ENCODE measurements at places on chromosomes 12 and 14.

DNA sequence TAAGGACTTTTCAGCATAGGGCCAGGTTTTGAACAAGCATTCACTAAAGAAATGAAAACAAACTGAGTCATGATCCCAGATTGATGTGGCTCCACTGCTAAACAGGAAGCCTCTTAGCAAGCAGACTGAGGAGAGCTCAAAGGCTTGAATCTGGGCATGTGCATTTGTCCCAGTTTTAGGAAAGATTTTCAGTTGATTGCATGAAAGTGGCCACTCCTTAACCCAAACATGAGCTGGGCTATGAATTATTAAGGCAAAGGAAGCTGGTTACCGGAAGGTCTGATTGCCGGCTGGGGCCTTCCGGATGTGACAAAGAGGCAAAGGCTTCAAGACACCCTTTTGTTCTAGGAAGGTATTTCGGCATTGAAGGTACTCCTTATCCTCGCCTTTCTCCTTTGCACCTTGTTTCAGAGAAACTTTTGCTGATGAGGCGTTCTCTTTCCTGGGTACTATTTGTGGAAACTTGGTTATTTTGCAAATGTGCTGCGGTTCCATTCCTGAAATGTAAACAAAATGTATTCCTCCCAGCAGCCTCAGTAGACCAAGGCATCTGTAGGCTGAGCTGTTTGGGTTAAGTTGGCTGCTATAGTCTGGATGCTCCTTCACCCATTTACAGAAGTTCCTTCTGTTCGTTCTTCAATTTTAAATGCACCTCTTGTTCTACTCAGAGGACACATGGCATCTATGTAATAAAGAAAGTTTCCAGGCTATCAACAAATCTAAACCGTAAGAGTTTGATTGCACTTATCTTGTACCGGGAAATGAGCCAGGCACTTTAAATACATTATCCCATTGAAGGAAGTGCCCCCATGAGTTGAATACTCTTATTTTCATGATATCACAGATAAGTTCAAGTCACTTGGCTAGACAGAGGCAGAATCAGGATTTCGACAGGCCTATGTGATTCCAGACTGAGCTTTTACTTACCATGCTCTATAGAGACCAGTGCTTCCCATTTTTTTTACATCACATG is 115.6 kb upstream of the METAP2 start:
- no peaks in the 10 kb centered on the region for H3K4me1 ChIP-seq
- H3K27me3 ChIP-seq, result peaks cover 10% of the 10 kb centered on the region
- no peak overlapping the region for H3K4me3 ChIP-seq
- no peak overlapping the region for H3K27ac ChIP-seq
- no peak for DNase-seq

DNA sequence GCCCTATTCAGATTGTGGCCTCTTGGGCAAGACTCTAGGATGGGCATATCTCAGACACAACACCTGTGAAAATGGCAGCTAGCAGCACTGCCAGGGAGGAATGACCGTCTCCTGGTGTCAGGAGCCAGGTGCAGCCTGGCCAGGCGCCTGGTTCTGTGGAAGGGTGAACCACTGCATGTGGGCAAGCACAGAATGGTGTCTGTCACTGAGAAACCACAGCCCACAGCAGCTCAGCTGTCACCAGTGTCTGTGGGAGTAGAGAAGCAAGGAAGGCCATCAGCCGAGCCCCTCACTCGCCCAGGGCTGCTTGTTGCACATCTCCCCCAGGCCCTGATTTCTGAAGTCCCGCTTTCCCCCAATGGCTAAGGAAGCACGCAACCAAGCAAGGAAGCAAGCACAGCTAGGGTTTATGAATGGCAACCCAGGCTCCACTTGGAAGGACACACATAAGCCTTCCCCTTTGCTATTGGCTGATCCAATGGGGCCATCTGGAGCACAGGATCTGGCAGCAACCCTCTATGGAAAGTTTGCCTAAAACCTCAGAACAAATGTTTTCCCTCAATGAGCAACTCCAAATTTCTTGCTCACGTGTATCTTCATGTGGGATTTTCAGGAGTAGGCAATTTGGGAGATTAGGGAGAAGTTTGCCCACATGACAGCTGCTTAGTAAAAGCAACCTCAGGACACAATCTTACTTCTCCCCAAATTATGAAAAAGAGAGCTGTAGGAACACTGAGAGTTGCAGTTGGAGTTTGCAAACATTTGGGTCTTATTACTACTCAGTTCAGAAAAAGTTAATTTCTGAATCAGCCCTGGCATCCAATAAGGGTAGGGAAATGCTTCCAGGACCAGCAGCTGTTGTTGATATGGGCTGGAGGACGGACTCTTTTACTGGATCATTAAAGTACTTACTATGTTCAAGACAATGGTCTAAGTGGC is 44.7 kb downstream of the GPHB5 start:
- no peak overlapping the region for H3K4me3 ChIP-seq
- H3K4me1 ChIP-seq, result no peaks in the 10 kb centered on the region
- no peak for DNase-seq

- no peaks in the 10 kb centered on the region for H3K4me1 ChIP-seq
- H3K27ac ChIP-seq, result no peak overlapping the region
- no peaks in the 10 kb centered on the region for H3K27me3 ChIP-seq
- no peak overlapping the region for H3K4me3 ChIP-seq
These were observed 388.9 kb downstream of the SOX5 start for GRCh38 chr12:23560611-23561010.

GRCh38 chr14:69543341-69544115 is 31.1 kb downstream of the CCDC177 start:
- DNase-seq, result no peak
- peaks cover 43% of the 10 kb centered on the region for H3K27me3 ChIP-seq
- no peaks in the 10 kb centered on the region for H3K36me3 ChIP-seq

- H3K27me3 ChIP-seq, result no peaks in the 10 kb centered on the region
- peaks cover 4% of the 10 kb centered on the region for H3K36me3 ChIP-seq
- H3K4me1 ChIP-seq, result no peaks in the 10 kb centered on the region
- DNase-seq, result no peak
These were observed 136.0 kb downstream of the GLT1D1 start for GRCh38 chr12:128989287-128989686.

GRCh38 chr12:116402163-116402939 is 124.9 kb upstream of the MED13L start:
- H3K4me3 ChIP-seq, result no peak overlapping the region
- DNase-seq, result no peak
- H3K27me3 ChIP-seq, result no peaks in the 10 kb centered on the region
- H3K36me3 ChIP-seq, result no peaks in the 10 kb centered on the region

- H3K36me3 ChIP-seq, result no peaks in the 10 kb centered on the region
- no peaks in the 10 kb centered on the region for H3K27me3 ChIP-seq
- peaks cover 3% of the 10 kb centered on the region for H3K4me1 ChIP-seq
- no peak overlapping the region for H3K4me3 ChIP-seq
These were observed 45.5 kb upstream of the FUT8 start for GRCh38 chr14:65366802-65367565.

GRCh38 chr12:95117178-95117599 is 43.8 kb upstream of the NR2C1 start:
- DNase-seq, result peak; percentile 20
- peak overlapping the region; percentile 87 for H3K27ac ChIP-seq
- no peaks in the 10 kb centered on the region for H3K27me3 ChIP-seq
- H3K36me3 ChIP-seq, result no peaks in the 10 kb centered on the region

GRCh38 chr14:79043194-79043889 is 873.2 kb downstream of the NRXN3 start:
- no peaks in the 10 kb centered on the region for H3K27me3 ChIP-seq
- H3K4me3 ChIP-seq, result no peak overlapping the region
- H3K4me1 ChIP-seq, result no peaks in the 10 kb centered on the region
- no peak overlapping the region for H3K27ac ChIP-seq
- H3K36me3 ChIP-seq, result no peaks in the 10 kb centered on the region

- peaks cover 6% of the 10 kb centered on the region for H3K36me3 ChIP-seq
- H3K4me3 ChIP-seq, result no peak overlapping the region
- peaks cover 3% of the 10 kb centered on the region for H3K4me1 ChIP-seq
- no peak overlapping the region for H3K27ac ChIP-seq
- no peak for DNase-seq
- peaks cover 69% of the 10 kb centered on the region for H3K27me3 ChIP-seq
These were observed 6.4 kb downstream of the SLC6A13 start for GRCh38 chr12:256225-256624.

GRCh38 chr12:11855983-11856374 is 206.5 kb downstream of the ETV6 start:
- peaks cover 13% of the 10 kb centered on the region for H3K4me1 ChIP-seq
- no peak overlapping the region for H3K4me3 ChIP-seq
- peaks cover 10% of the 10 kb centered on the region for H3K36me3 ChIP-seq
- H3K27me3 ChIP-seq, result no peaks in the 10 kb centered on the region
- peak overlapping the region; percentile 10 for H3K27ac ChIP-seq

DNA sequence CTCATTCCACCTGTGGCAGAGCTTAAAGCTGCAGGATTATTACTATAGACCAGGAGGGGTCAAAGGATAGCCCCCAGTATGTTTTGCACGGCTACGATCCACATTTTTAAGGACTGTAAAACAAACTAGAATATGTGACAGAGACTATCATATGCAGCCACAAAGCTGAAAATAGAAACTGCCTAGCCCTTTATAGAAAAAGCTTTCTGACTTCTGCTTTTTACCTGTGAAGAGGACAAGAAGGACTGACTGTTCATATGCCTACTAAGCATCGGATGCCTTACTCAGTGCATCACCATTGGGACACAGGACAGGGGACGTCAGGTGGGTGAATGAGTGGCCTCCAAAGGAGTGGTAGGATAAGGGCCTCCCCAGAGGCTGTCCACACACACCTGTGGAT is 29.8 kb downstream of the SPTB start:
- H3K27ac ChIP-seq, result no peak overlapping the region
- no peak overlapping the region for H3K4me3 ChIP-seq
- H3K27me3 ChIP-seq, result peaks cover 73% of the 10 kb centered on the region
- DNase-seq, result no peak

GRCh38 chr14:32354716-32355115 is 25.6 kb downstream of the AKAP6 start:
- H3K27ac ChIP-seq, result no peak overlapping the region
- H3K4me1 ChIP-seq, result no peaks in the 10 kb centered on the region
- H3K4me3 ChIP-seq, result no peak overlapping the region
- H3K27me3 ChIP-seq, result peaks cover 15% of the 10 kb centered on the region

GRCh38 chr12:109449845-109450532 is 27.1 kb downstream of the KCTD10 start:
- H3K27ac ChIP-seq, result peak overlapping the region; percentile 56
- no peak overlapping the region for H3K4me3 ChIP-seq
- H3K27me3 ChIP-seq, result no peaks in the 10 kb centered on the region
- H3K36me3 ChIP-seq, result peaks cover 12% of the 10 kb centered on the region
- no peak for DNase-seq

GRCh38 chr12:112122823-112123690 is 2.3 kb upstream of the TRAFD1 start:
- DNase-seq, result no peak
- H3K27me3 ChIP-seq, result peaks cover 5% of the 10 kb centered on the region
- peaks cover 4% of the 10 kb centered on the region for H3K36me3 ChIP-seq
- peaks cover 13% of the 10 kb centered on the region for H3K4me1 ChIP-seq

GRCh38 chr14:101174522-101174838 is 271.0 kb upstream of the RTL1 start:
- no peaks in the 10 kb centered on the region for H3K4me1 ChIP-seq
- peaks cover 25% of the 10 kb centered on the region for H3K27me3 ChIP-seq
- H3K4me3 ChIP-seq, result no peak overlapping the region
- H3K27ac ChIP-seq, result no peak overlapping the region

- peaks cover 43% of the 10 kb centered on the region for H3K4me1 ChIP-seq
- H3K27me3 ChIP-seq, result no peaks in the 10 kb centered on the region
- no peak overlapping the region for H3K4me3 ChIP-seq
- no peak for DNase-seq
These were observed 108.8 kb downstream of the DAAM1 start for GRCh38 chr14:59297071-59297776.

GRCh38 chr12:29782871-29783772 is 620 bp downstream of the TMTC1 start:
- no peaks in the 10 kb centered on the region for H3K4me1 ChIP-seq
- DNase-seq, result no peak
- no peak overlapping the region for H3K4me3 ChIP-seq
- no peaks in the 10 kb centered on the region for H3K36me3 ChIP-seq
- no peak overlapping the region for H3K27ac ChIP-seq
- peaks cover 34% of the 10 kb centered on the region for H3K27me3 ChIP-seq

- no peak for DNase-seq
- no peaks in the 10 kb centered on the region for H3K27me3 ChIP-seq
- H3K27ac ChIP-seq, result no peak overlapping the region
- H3K4me3 ChIP-seq, result no peak overlapping the region
- H3K36me3 ChIP-seq, result no peaks in the 10 kb centered on the region
- no peaks in the 10 kb centered on the region for H3K4me1 ChIP-seq
These were observed 102.7 kb downstream of the ANO4 start for GRCh38 chr12:100897240-100897639.

- no peak overlapping the region for H3K4me3 ChIP-seq
- peak overlapping the region; percentile 9 for H3K27ac ChIP-seq
- no peaks in the 10 kb centered on the region for H3K27me3 ChIP-seq
- H3K4me1 ChIP-seq, result no peaks in the 10 kb centered on the region
- DNase-seq, result no peak
- H3K36me3 ChIP-seq, result no peaks in the 10 kb centered on the region
These were observed 10.4 kb downstream of the CFAP73 start for GRCh38 chr12:113159937-113160336.

GRCh38 chr12:23742574-23742973 is 206.9 kb downstream of the SOX5 start:
- H3K36me3 ChIP-seq, result no peaks in the 10 kb centered on the region
- no peaks in the 10 kb centered on the region for H3K27me3 ChIP-seq
- H3K4me3 ChIP-seq, result no peak overlapping the region
- H3K27ac ChIP-seq, result no peak overlapping the region
- no peak for DNase-seq

GRCh38 chr14:67487937-67488893 is at the start of gene TMEM229B:
TMEM229B (minus strand) TSS chr14:67488721; CDS start chr14:67473923, 14,798 bp downstream.
- H3K27ac ChIP-seq, result peak within 1 kb of the TSS; percentile 99
- H3K27me3 ChIP-seq, result no peaks in the 10 kb centered on the region
- peaks cover 5% of the 10 kb centered on the region for H3K36me3 ChIP-seq
- DNase-seq, result peak; percentile 38
- H3K4me1 ChIP-seq, result peaks cover 51% of the 10 kb centered on the region
- peak within 1 kb of the TSS; percentile 99 for H3K4me3 ChIP-seq

- no peak for DNase-seq
- peaks cover 10% of the 10 kb centered on the region for H3K27me3 ChIP-seq
- H3K4me3 ChIP-seq, result no peak overlapping the region
- H3K4me1 ChIP-seq, result no peaks in the 10 kb centered on the region
- peaks cover 4% of the 10 kb centered on the region for H3K36me3 ChIP-seq
These were observed 81.7 kb upstream of the PRB2 start for GRCh38 chr12:11477110-11477509.

GRCh38 chr14:61444215-61444768 is 122.9 kb downstream of the PRKCH start:
- no peak for DNase-seq
- H3K4me1 ChIP-seq, result peaks cover 60% of the 10 kb centered on the region
- H3K36me3 ChIP-seq, result peaks cover 9% of the 10 kb centered on the region
- H3K27me3 ChIP-seq, result no peaks in the 10 kb centered on the region
- peak overlapping the region; percentile 92 for H3K27ac ChIP-seq

GRCh38 chr14:66974397-66975025 is 214.7 kb upstream of the GARIN2 start:
- H3K27ac ChIP-seq, result no peak overlapping the region
- peaks cover 3% of the 10 kb centered on the region for H3K36me3 ChIP-seq
- peaks cover 4% of the 10 kb centered on the region for H3K4me1 ChIP-seq
- no peak for DNase-seq

GRCh38 chr12:22431693-22432251 is 97.3 kb upstream of the ST8SIA1 start:
- no peak overlapping the region for H3K4me3 ChIP-seq
- DNase-seq, result no peak
- peaks cover 4% of the 10 kb centered on the region for H3K4me1 ChIP-seq
- no peaks in the 10 kb centered on the region for H3K27me3 ChIP-seq
- peaks cover 2% of the 10 kb centered on the region for H3K36me3 ChIP-seq

- no peak for DNase-seq
- peaks cover 7% of the 10 kb centered on the region for H3K4me1 ChIP-seq
- no peak overlapping the region for H3K27ac ChIP-seq
These were observed 24.1 kb upstream of the SRGAP1 start for GRCh38 chr12:63820427-63820826.

Measured in T-helper 17 cell (primary cell).